ENCODE measurements at places on chromosomes 12 and 14. TPM values are rescaled to one million over a fixed set of nuclear protein-coding genes. Genes with fewer than 3 reads are reported as not detected.

The ADCY4 gene
- total RNA-seq, result 15.5 TPM

The FAM90A1 gene
- total RNA-seq, result 0.28 TPM

The ANO4 gene
- total RNA-seq, result 0.38 TPM

The TRPV4 gene
- 1.7 TPM for total RNA-seq

The GARIN6 gene
- total RNA-seq, result not detected

The KRT85 gene
- total RNA-seq, result not detected

The NUAK1 gene
- 28.5 TPM for total RNA-seq

The SOAT2 gene
- not detected for total RNA-seq

The RAD51AP1 gene
- 27.4 TPM for total RNA-seq

The BMP4 gene
- 10.7 TPM for total RNA-seq

The SPSB2 gene
- total RNA-seq, result 3.6 TPM

The SIX1 gene
- 0.38 TPM for total RNA-seq

The FAM234B gene
- 9.2 TPM for total RNA-seq

The AGAP2 gene
- 0.28 TPM for total RNA-seq

The TMEM63C gene
- total RNA-seq, result under 0.01 TPM

The CLEC4C gene
- total RNA-seq, result not detected

The PPP1R1A gene
- total RNA-seq, result not detected

The MUCL1 gene
- not detected for total RNA-seq

The HOXC11 gene
- not detected for total RNA-seq

The ABCB9 gene
- 13.8 TPM for total RNA-seq
